ENCODE measurements at places on chromosomes 7 and 10. TPM values are rescaled to one million over a fixed set of nuclear protein-coding genes. Genes with fewer than 3 reads are reported as not detected.
A peak's percentile ranks its signal among the peaks of the same experiment; 100 is the strongest.

DNA sequence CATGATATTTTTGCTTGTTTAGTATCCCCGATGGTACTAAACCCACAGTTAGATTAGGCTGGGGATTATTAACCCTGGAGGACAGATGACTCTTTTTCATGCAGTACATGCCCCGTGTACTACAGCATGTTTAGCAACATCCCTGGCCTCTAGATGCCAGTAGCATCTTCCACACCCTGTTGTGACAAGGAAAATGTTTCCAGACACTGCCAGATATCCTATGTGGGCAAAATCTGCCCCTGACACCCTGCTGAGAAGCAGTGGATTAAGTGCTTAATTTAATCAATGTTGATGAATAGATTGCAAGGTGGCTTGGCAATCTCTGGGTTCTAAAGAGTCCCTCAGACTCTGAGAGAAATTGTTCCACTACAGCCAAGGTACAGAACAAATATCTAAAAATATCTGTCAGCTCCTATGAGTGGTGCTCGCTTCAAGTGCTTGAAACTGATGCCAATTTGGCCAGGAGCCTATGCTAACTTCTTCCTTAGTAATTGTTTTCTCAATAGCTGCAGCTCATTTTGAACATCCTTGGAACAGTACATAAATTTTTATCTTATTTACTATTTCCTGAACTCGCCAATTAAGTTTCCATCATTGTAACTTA is 247.0 kb downstream of the SORCS1 start:
- H3K4me1 ChIP-seq, result no peaks in the 10 kb centered on the region
- H3K36me3 ChIP-seq, result no peaks in the 10 kb centered on the region
- DNase-seq, result no peak
- H3K4me3 ChIP-seq, result no peak overlapping the region

- no peak overlapping the region for H3K4me3 ChIP-seq
- H3K27ac ChIP-seq, result no peak overlapping the region
- H3K4me1 ChIP-seq, result no peaks in the 10 kb centered on the region
Measured at GRCh38 chr7:28698840-28699239, 259.3 kb downstream of the TRIL start.

DNA sequence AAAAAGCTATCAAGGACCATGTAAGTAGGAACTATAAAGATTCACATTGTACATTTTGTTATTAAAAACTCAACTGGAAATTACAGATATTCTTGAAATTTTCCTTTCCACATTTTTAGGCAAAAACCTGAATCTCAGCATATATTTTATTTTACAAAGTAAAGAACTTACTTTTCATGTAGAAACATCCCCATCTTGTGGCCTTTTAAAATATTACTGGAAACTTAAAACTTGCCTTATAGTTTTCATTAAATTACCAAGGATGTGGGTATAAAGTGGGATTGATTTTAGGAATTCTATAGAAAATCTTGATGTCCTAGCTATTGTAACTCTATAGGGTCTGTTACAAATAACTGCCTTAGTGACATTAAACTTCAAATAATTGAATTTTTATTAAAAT is 10.6 kb downstream of the DBF4 start:
- peaks cover 33% of the 10 kb centered on the region for H3K36me3 ChIP-seq
- DNase-seq, result no peak
- no peak overlapping the region for H3K4me3 ChIP-seq
- no peak overlapping the region for H3K27ac ChIP-seq
- peaks cover 6% of the 10 kb centered on the region for H3K4me1 ChIP-seq

Gene LMOD2
- total RNA-seq, result not detected

DNA sequence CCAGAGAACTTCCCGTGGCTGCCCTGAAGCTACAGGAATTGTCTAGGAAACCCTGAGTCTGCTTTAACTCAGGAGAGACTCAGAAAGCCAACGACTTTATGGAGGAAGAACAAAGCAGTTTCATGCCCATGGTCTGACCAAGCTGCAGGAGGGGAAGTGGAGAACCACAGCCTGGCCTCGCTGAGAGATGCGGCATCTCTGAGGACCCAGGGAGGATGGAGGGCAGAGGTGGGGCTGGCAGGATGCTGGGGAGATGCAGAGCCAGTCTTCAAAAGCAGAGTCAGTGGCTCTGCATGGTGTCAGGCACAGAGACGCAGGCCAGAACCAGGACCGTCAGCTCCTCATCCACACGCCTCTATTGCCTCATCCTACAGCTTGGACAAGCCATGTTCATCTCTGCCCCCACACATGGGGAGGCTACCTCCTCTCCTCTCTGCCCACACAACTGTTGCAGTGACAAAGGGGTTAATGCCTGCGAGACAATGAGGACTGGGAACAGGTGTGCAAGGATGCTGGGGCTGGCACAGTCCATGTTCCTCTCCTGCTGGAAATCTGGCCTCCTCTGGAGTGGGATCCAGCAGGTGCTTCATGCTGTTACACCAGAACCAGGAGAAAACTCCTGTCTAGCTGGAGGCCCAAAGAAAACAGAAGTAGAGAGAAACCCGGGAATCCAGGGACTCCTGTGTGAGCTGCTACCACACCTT is 267.0 kb downstream of the PLXNA4 start:
- H3K27ac ChIP-seq, result no peak overlapping the region
- DNase-seq, result no peak
- no peaks in the 10 kb centered on the region for H3K4me1 ChIP-seq
- H3K36me3 ChIP-seq, result no peaks in the 10 kb centered on the region
- H3K4me3 ChIP-seq, result no peak overlapping the region
- H3K27me3 ChIP-seq, result peaks cover 24% of the 10 kb centered on the region

DNA sequence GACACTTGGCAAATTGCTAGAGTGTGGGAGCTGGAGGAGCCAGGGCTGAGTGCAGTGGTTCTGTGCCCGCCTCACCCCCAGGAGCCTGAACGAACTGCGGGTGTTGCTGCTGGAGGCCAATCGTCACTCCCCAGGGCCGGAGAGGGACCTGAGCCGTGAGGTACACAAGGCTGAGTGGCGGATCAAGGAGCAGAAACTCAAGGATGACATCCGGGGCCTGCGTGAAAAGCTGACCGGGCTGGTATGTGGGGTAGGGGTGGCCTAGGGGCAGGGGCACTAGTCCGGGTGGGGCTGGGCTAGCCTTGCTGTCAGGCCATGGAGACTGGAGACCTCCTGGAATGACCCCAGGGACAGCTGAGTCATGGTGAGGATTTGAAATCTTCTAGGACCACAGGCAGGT is 56.7 kb upstream of the GTF2IRD1 start:
- H3K27ac ChIP-seq, result no peak overlapping the region
- H3K4me1 ChIP-seq, result no peaks in the 10 kb centered on the region
- H3K27me3 ChIP-seq, result no peaks in the 10 kb centered on the region
- DNase-seq, result no peak

GRCh38 chr7:33185786-33186185 is 56.4 kb downstream of the BBS9 start:
- no peaks in the 10 kb centered on the region for H3K27me3 ChIP-seq
- H3K4me3 ChIP-seq, result no peak overlapping the region
- DNase-seq, result peak; percentile 15
- peaks cover 8% of the 10 kb centered on the region for H3K4me1 ChIP-seq
- no peak overlapping the region for H3K27ac ChIP-seq

Gene YKT6
- total RNA-seq, result 57.3 TPM

DNA sequence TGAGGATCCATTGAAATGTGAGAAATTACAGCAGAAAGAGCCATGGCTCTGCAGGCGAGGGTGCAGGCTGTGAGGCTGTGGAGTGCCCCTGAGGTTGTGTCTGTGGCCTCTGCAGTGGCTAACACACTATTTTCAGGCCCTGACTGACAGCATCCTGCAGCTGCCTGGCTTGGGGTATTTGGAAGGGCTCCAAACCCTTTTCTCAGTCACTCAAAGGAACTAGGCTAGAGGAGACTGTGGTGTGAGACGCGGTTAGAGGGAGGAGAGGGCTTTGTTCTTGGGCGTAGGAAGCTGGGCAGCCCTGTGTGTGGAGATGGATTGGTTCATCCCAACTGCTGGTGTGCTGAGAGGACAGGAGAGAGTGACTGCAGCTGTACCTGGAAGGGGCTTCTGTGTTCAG is 134.9 kb downstream of the RAMP3 start:
- H3K36me3 ChIP-seq, result peaks cover 3% of the 10 kb centered on the region
- no peaks in the 10 kb centered on the region for H3K4me1 ChIP-seq
- H3K27ac ChIP-seq, result no peak overlapping the region
- H3K27me3 ChIP-seq, result peaks cover 18% of the 10 kb centered on the region
- no peak overlapping the region for H3K4me3 ChIP-seq

GRCh38 chr10:71989661-71990454 is 25.7 kb downstream of the CHST3 start:
- no peak overlapping the region for H3K4me3 ChIP-seq
- no peak for DNase-seq
- H3K27me3 ChIP-seq, result no peaks in the 10 kb centered on the region
- no peak overlapping the region for H3K27ac ChIP-seq

- no peaks in the 10 kb centered on the region for H3K36me3 ChIP-seq
- no peak overlapping the region for H3K4me3 ChIP-seq
- no peaks in the 10 kb centered on the region for H3K27me3 ChIP-seq
- H3K4me1 ChIP-seq, result no peaks in the 10 kb centered on the region
- no peak for DNase-seq
Measured at GRCh38 chr7:42548816-42549611, 312.0 kb upstream of the GLI3 start.

Gene ABCC2
- 0.64 TPM for total RNA-seq

Gene GATA3
- total RNA-seq, result 4.0 TPM

DNA sequence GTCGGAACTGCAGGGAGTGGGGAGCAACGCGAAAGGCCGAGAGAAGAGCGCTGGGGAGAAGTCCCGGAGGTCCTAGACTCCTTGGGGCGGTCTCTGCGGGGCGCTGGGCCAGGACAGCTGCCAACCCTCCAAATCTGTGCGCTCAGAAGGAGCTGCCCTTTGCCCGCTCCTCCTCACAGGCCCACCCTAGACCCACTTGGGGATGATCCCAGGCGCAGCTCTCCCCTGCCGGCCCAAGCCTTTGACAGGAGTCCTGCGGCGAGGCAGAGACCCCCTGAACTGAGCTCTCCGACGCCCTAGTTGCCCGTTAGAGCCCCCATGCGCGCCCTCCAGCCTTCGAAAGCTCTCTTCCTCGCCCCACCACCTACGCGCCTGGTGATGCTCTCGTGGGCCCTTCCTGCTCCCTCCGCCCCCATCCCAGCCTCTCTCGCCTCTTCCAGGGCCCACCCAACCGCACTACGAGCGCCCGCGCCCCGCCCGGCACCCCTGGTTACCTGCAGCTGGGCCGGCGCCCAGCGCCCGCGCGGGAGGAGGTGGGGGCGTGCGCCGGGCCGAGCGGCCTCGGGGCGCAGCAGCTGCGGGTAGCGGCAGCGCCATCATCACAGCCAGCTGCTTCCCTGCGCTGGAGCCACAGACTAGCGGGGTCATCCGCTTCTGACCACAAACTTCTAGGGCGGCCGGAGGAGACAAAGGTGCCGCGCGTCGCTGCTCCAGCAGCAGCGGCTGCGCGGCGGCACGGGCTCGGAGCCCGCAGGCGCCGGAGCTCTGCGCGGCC is 353.4 kb downstream of the DNAJB6 start:
- H3K4me1 ChIP-seq, result peaks cover 32% of the 10 kb centered on the region
- no peak overlapping the region for H3K27ac ChIP-seq
- H3K4me3 ChIP-seq, result peak overlapping the region; percentile 61
- DNase-seq, result no peak
- H3K27me3 ChIP-seq, result peaks cover 58% of the 10 kb centered on the region

DNA sequence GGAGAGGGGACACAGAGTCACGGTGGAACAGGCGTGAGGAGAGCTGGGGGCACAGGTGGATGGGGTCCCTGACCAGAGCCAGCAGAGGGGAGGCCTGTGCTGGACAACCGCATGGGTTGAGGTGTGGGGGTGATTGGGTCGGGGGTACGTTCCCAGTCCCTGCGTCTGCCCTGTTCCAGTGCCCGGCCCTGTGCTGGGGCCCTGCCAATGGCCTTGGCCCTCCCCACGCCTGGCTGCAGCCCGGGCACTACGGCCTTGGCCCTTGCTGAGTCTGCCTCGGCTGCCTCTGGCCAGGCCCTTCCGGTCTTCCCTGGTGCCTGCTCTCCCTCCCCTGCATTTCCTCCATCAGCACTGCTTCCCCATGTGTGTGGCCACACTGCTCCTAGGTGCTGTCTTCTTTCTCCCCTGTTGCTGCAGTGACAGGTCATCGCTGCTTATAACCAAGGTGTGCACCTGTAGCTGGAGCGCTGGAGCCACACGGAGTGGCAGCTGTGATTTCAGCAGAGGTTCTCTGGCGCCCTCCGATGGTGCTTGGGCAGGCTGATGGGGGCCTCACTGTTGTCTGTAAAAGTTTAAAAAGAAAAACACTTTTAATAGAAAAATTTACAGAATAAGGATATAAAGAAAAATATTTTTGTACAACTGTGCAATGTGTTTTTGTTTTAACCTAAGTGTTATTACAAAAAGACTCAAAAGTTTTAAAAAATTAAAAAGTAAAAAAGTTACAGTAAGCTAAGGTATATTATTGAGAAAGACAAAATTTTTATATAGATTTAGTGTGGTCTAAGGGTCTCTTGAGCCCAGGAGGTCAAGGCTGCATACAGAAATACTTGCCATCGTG is 45.2 kb upstream of the BHLHA15 start:
- H3K36me3 ChIP-seq, result no peaks in the 10 kb centered on the region
- no peak overlapping the region for H3K27ac ChIP-seq
- no peaks in the 10 kb centered on the region for H3K27me3 ChIP-seq
- H3K4me1 ChIP-seq, result peaks cover 11% of the 10 kb centered on the region
- H3K4me3 ChIP-seq, result no peak overlapping the region
- DNase-seq, result peak; percentile 76

Gene IFIT1
- 5.9 TPM for total RNA-seq

- no peak overlapping the region for H3K27ac ChIP-seq
- no peak for DNase-seq
- no peaks in the 10 kb centered on the region for H3K27me3 ChIP-seq
- H3K4me3 ChIP-seq, result no peak overlapping the region
Measured at GRCh38 chr10:92119340-92119739, 171.5 kb downstream of the CPEB3 start.

GRCh38 chr10:42875798-42876341 is 93.3 kb downstream of the BMS1 start:
- DNase-seq, result no peak
- H3K4me1 ChIP-seq, result no peaks in the 10 kb centered on the region

- no peak overlapping the region for H3K27ac ChIP-seq
- H3K4me3 ChIP-seq, result no peak overlapping the region
- DNase-seq, result peak; percentile 54
- H3K36me3 ChIP-seq, result no peaks in the 10 kb centered on the region
- peaks cover 8% of the 10 kb centered on the region for H3K4me1 ChIP-seq
Measured at GRCh38 chr10:2908851-2909630, 158.3 kb upstream of the PFKP start.

DNA sequence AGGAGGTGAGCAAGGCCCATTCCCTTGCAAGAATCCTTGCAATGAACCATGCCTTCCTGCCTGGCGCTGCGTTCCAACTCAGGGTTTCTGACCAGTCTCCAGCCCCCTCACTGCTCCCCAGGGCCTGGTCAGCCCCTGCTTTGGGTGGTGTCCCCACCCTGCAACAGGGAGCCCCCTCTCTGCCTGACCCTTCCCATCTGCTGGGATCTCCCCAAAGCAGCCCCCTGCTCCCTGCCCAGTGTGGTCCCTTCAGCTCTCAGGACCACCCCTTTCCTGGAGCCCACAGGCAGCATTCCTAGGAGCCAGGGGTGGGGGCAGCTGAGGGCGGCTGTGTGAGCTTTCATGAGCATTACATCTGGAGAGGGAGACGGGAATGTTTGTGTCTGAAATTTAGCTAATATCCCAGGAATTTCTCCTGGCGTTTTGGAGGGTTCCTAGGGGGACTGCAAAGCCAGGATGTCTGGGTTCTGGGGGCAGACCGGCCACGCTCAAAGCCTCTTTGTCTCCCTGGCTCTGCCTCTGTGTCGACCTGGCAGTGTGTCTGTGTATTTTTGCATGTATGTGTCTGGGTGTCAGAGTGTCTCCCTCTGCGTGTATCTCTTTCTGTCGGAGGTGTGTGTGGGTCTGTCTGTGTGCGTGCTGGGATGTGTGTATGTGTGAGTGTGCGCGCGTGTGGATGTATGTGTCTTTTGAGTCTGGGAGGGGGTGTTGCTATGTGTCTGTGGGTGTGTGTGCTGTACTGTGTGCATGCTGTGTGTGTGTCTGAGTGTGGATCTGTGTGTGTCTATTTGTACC is 300.5 kb upstream of the ZMIZ1 start:
- H3K27me3 ChIP-seq, result no peaks in the 10 kb centered on the region
- no peak for DNase-seq
- H3K4me3 ChIP-seq, result no peak overlapping the region
- no peak overlapping the region for H3K27ac ChIP-seq

Gene TLL2
- 0.07 TPM for total RNA-seq
